ENCODE measurements at places on chromosomes 11 and 22. TPM values are rescaled to one million over a fixed set of nuclear protein-coding genes. Genes with fewer than 3 reads are reported as not detected.
A peak's percentile ranks its signal among the peaks of the same experiment; 100 is the strongest.

- peak; percentile 92 for DNase-seq
- peaks cover 59% of the 10 kb centered on the region for H3K4me1 ChIP-seq
- H3K4me3 ChIP-seq: peak overlapping the region; percentile 97
- H3K27me3 ChIP-seq: no peaks in the 10 kb centered on the region
Observed at GRCh38 chr11:12195768-12196167, 85.4 kb downstream of the MICAL2 start.

DNA sequence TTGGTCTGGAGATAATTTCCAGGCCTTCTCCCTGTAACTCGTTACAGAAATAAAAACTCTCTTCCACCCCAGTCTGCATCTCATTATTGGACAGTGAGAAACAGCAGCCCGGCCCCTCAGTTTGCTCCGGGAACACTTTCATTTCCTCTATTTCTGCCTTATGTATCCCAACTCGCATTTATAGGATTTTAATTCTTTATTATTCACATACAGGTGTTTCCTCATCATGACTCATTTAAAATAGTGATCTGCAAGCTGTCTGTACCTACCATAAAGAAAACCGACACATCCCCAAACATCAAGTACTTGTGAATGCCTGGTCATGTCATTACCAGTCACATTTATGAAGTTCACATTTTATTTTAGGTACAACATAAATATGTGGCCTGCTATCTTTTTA lies 42.8 kb downstream of the PIWIL3 start:
- peaks cover 9% of the 10 kb centered on the region for H3K27me3 ChIP-seq
- no peaks in the 10 kb centered on the region for H3K36me3 ChIP-seq
- DNase-seq: no peak
- no peak overlapping the region for H3K4me3 ChIP-seq
- no peak overlapping the region for H3K27ac ChIP-seq
- H3K4me1 ChIP-seq: no peaks in the 10 kb centered on the region

The GGTLC3 gene
- not detected for total RNA-seq

GRCh38 chr11:2517016-2517385 lies 72.2 kb downstream of the KCNQ1 start:
- no peak overlapping the region for H3K27ac ChIP-seq
- no peak overlapping the region for H3K4me3 ChIP-seq
- H3K36me3 ChIP-seq: no peaks in the 10 kb centered on the region
- no peaks in the 10 kb centered on the region for H3K27me3 ChIP-seq
- no peak for DNase-seq

DNA sequence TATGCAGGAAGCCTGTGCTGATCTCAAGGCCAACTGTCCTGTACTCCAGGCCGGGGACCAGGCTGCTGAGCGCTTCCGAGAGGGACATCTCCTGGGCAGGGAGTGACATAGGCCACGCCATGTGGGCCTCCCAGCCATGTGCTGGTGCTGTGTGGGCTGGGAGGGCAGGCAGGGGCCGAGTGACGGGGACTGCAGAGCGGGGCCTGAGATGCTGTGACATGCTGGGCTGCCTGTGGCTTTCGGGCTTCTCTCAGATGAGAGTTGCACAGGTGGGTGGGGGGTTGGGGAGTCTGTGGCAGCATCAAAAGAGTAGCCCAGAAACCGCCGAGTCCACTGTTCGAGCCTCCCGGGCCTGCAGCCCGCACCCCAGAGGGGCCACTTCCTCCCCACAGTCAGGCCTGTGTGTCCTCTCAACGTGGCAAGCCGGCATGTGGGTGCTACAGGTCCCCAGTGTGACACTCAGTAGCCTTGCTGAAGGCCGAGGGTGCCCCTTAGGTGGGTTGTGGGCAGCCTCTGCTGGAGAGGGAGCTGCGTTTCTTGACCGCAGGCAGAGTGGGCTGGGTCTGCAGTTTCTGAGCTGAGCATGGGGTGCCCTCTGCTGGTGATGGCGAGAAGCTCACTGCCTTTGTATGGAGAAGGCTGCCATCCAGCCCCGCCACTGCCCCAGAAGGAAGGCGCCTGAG lies 101.2 kb downstream of the BCR start:
- peak; percentile 64 for DNase-seq
- no peak overlapping the region for H3K4me3 ChIP-seq
- peaks cover 16% of the 10 kb centered on the region for H3K36me3 ChIP-seq
- H3K27ac ChIP-seq: no peak overlapping the region
- no peaks in the 10 kb centered on the region for H3K27me3 ChIP-seq

- DNase-seq: no peak
- no peak overlapping the region for H3K4me3 ChIP-seq
- H3K4me1 ChIP-seq: no peaks in the 10 kb centered on the region
- peaks cover 3% of the 10 kb centered on the region for H3K27me3 ChIP-seq
Observed at GRCh38 chr11:32510039-32510438, 73.6 kb upstream of the EIF3M start.

DNA sequence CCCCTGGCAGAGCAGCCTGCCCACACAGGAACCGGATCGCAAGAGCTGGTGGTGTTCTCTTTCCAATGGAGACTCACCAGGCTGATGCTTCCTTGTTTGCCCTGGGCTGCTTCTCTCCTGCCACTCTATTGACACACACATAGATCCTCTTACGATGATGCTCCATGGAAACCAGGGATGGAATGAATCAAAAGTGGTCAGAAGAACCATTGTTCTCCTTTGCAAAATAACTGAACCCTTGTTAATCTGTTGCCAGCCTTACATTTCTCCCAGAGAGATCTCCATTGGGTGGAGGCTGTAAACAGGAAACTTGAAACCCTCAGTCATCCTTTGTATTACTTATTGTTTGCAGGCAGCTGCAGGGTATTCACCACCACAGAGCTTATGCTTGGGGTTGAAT lies 24.6 kb upstream of the LDLRAD3 start:
- no peak overlapping the region for H3K4me3 ChIP-seq
- DNase-seq: no peak
- H3K27ac ChIP-seq: no peak overlapping the region
- no peaks in the 10 kb centered on the region for H3K27me3 ChIP-seq

The POU2AF2 gene
- not detected for total RNA-seq

GRCh38 chr22:23495614-23496444 lies 84.3 kb downstream of the IGLL1 start:
- no peaks in the 10 kb centered on the region for H3K36me3 ChIP-seq
- no peaks in the 10 kb centered on the region for H3K27me3 ChIP-seq
- DNase-seq: no peak

- H3K4me3 ChIP-seq: no peak overlapping the region
- no peak overlapping the region for H3K27ac ChIP-seq
- DNase-seq: no peak
- H3K27me3 ChIP-seq: no peaks in the 10 kb centered on the region
- peaks cover 4% of the 10 kb centered on the region for H3K4me1 ChIP-seq
Observed at GRCh38 chr11:69131121-69131566, 24.6 kb upstream of the SMIM38 start.

- H3K4me1 ChIP-seq: no peaks in the 10 kb centered on the region
- no peaks in the 10 kb centered on the region for H3K27me3 ChIP-seq
- no peak for DNase-seq
- no peak overlapping the region for H3K4me3 ChIP-seq
- H3K27ac ChIP-seq: no peak overlapping the region
- no peaks in the 10 kb centered on the region for H3K36me3 ChIP-seq
Observed at GRCh38 chr11:129264114-129264513, 72.0 kb upstream of the ARHGAP32 start.

- H3K27me3 ChIP-seq: no peaks in the 10 kb centered on the region
- no peak for DNase-seq
- H3K27ac ChIP-seq: no peak overlapping the region
- no peak overlapping the region for H3K4me3 ChIP-seq
- H3K4me1 ChIP-seq: no peaks in the 10 kb centered on the region
Observed at GRCh38 chr11:132234878-132235277, 864.5 kb downstream of the NTM start.

- H3K27me3 ChIP-seq: no peaks in the 10 kb centered on the region
- no peaks in the 10 kb centered on the region for H3K36me3 ChIP-seq
- no peak overlapping the region for H3K27ac ChIP-seq
Observed at GRCh38 chr22:25903294-25903693, 161.3 kb downstream of the MYO18B start.

GRCh38 chr22:42016111-42016510 lies 17.5 kb downstream of the WBP2NL start:
- no peaks in the 10 kb centered on the region for H3K27me3 ChIP-seq
- H3K27ac ChIP-seq: no peak overlapping the region
- no peak for DNase-seq

GRCh38 chr11:11982975-11983374 lies 25.5 kb downstream of the DKK3 start:
- H3K27me3 ChIP-seq: no peaks in the 10 kb centered on the region
- no peaks in the 10 kb centered on the region for H3K36me3 ChIP-seq
- no peak overlapping the region for H3K27ac ChIP-seq
- no peaks in the 10 kb centered on the region for H3K4me1 ChIP-seq
- no peak for DNase-seq

The KRTAP5-11 gene
- not detected for total RNA-seq

The NLRP6 gene
- 1.8 TPM for total RNA-seq

DNA sequence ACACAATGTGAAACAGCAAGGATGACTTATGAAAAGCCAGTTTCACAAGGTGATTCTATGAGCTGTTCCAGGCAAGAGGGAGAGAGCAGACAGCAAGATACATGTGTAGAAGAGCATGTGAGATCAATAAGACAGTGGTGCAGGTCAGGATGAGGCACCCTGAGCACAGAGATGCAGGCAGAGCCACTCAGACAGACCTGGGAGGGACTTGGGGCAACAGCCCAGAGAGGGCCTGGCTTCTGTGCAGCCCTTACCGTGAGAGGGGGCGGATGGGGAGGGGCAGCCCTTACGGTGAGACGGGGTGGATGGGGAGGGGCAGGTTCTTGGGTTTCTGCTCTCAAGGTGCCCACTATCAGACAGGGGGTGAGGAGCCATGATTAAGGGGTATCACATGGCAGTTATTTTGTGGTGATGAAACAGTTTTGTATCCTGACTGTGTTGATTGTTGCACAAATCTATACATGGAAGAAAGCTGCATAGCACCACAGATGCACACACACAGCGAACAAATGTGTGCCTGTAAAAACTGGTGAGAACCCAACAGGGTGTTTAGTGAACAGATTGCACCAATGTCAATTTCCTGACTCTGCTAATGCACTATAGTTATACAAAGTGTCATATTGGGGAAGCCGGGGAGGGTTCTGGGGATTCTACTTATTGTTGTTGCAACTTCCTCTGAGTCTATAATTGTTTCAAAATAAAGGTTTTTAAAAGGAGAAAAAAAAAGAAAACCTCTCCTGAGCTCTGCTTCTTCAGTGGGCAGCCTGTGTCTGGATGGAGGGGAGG lies 5.2 kb upstream of the C22orf42 start:
- no peaks in the 10 kb centered on the region for H3K36me3 ChIP-seq
- H3K27ac ChIP-seq: no peak overlapping the region
- H3K27me3 ChIP-seq: peaks cover 7% of the 10 kb centered on the region
- no peak for DNase-seq
- no peak overlapping the region for H3K4me3 ChIP-seq

- no peaks in the 10 kb centered on the region for H3K36me3 ChIP-seq
- H3K27ac ChIP-seq: no peak overlapping the region
Observed at GRCh38 chr22:29116397-29117123, 43.7 kb downstream of the KREMEN1 start.

GRCh38 chr11:3161309-3161708 lies 3.8 kb downstream of the OSBPL5 start:
- no peak overlapping the region for H3K27ac ChIP-seq
- no peak overlapping the region for H3K4me3 ChIP-seq
- H3K27me3 ChIP-seq: peaks cover under 1% of the 10 kb centered on the region
- DNase-seq: no peak

DNA sequence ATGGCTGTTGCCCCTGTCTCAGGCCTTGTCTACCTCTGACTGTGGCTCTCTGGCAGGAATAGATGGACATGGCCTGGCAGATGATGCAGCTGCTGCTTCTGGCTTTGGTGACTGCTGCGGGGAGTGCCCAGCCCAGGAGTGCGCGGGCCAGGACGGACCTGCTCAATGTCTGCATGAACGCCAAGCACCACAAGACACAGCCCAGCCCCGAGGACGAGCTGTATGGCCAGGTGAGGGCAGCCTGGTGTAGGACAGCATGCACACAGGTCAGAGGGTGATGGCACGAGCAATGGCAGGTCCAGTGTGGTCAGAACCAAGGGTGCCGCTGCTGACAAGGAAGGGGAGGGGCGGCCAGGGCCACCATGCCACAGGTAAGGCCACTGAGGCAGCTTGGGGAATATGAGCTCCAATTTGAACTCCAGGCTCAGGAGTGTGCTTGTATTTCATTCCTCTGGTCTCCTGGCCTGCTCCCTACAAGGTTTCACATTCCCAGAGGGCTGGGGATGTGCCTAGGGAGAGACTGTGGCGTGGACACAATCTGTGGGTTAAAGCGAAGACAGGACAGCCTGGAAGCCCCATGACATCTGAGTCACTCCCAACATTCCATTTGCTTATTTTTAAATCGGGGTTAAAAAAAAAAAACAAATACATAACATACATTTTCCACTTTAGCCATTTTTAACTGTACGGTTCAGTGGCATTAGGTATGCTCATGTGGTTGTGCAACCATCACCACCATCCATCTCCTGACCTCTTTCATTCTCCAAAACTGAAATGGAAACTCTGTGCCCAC lies 562 bp downstream of the FOLR3 start:
- no peaks in the 10 kb centered on the region for H3K4me1 ChIP-seq
- no peak overlapping the region for H3K27ac ChIP-seq
- peaks cover 12% of the 10 kb centered on the region for H3K27me3 ChIP-seq
- no peak for DNase-seq
- H3K4me3 ChIP-seq: no peak overlapping the region

GRCh38 chr11:122032317-122032716 lies 83.7 kb downstream of the BLID start:
- H3K27me3 ChIP-seq: peaks cover 2% of the 10 kb centered on the region
- no peak overlapping the region for H3K27ac ChIP-seq
- H3K36me3 ChIP-seq: no peaks in the 10 kb centered on the region
- DNase-seq: no peak
- H3K4me1 ChIP-seq: no peaks in the 10 kb centered on the region

The KDELR3 gene
- total RNA-seq: not detected

DNA sequence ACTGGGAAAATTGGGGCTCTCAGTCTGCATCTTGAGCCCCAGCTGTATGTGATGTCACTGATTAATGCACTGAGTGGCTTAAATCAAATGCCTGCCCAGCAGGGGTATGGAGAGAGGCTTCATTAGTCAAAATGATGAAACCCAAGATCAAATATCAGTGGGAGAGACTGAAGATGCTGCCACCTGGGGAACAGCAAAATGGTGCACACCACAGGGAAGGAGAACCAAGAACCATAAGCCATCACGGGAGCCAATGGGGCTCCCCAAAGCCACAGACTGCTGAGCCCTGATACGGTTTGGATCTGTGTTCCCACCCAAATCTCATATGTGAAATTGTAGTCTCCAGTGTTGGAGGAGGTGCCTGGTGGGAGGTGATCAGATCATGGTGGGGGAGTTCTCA lies 85.6 kb downstream of the CTTN start:
- no peaks in the 10 kb centered on the region for H3K4me1 ChIP-seq
- no peak overlapping the region for H3K4me3 ChIP-seq
- no peaks in the 10 kb centered on the region for H3K36me3 ChIP-seq
- DNase-seq: no peak

The CHRNA10 gene
- 1.4 TPM for total RNA-seq

The CDC42BPG gene
- total RNA-seq: 11.6 TPM

DNA sequence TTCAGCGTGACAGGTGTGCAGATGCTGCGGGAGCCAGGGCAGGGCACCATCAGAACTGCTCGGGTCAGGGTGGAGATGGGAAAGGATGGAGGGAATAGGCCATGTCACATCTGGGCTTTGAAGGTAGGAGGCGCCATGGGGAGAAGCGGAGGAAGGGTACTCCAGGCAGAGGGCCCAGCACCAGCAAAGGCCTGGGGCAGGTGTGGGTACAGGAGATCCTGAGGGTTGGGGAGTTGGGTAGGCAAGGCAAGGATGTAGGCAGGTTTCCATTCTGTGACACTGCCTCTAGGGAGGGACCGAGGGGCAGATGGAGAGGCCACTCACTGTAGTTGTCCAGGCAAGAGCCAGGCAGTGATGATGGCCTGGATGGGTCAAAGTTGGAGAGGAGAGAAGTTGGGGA lies 8.5 kb downstream of the EMID1 start:
- no peaks in the 10 kb centered on the region for H3K27me3 ChIP-seq
- no peak for DNase-seq
- no peaks in the 10 kb centered on the region for H3K4me1 ChIP-seq
- H3K4me3 ChIP-seq: no peak overlapping the region
